ENCODE measurements at places on chromosomes 5 and 9. TPM values are rescaled to one million over a fixed set of nuclear protein-coding genes. Genes with fewer than 3 reads are reported as not detected.

Gene EIF4E1B
- not detected for total RNA-seq

Gene SCAI
- 13.1 TPM for total RNA-seq

Gene ARSI
- total RNA-seq: 0.09 TPM

Gene IFNA13
- total RNA-seq: not detected

Gene ARHGEF37
- total RNA-seq: 1.0 TPM

Gene ARL10
- 10.6 TPM for total RNA-seq

Gene RNF183
- not detected for total RNA-seq

Gene MRPL50
- 16.3 TPM for total RNA-seq

Gene ZNG1F
- total RNA-seq: 10.7 TPM

Gene RNF180
- total RNA-seq: not detected

Gene NHP2
- total RNA-seq: 95.6 TPM

GRCh38 chr9:113894166-113894565, 18.1 kb downstream of the ZNF618 start:
- no peak for DNase-seq
- H3K4me1 ChIP-seq: no peaks in the 10 kb centered on the region
- H3K4me3 ChIP-seq: no peak overlapping the region
- H3K27ac ChIP-seq: no peak overlapping the region
- no peaks in the 10 kb centered on the region for H3K36me3 ChIP-seq
- no peaks in the 10 kb centered on the region for H3K27me3 ChIP-seq

DNA sequence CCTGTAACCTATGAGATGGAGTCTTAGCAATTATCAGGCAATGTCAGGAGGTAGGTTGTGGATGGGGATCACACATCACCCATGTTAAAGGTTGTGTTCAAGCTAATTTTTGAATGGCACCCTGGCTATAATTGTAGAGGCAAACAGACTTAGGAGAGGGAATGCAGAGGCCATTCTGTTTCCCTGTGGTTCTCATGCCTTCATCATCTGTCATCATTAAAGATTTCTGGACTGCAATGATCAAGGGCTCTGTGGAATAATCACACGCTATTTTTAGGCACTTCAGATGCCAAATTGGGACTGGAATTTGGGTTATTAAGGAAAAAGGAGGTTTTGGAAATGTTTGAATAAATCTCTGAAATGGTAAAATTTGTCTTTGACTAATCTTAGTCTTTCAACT, 1065.4 kb downstream of the TAF11L14 start:
- H3K27ac ChIP-seq: no peak overlapping the region
- H3K36me3 ChIP-seq: no peaks in the 10 kb centered on the region
- no peak overlapping the region for H3K4me3 ChIP-seq
- H3K4me1 ChIP-seq: peaks cover 4% of the 10 kb centered on the region
- no peak for DNase-seq

DNA sequence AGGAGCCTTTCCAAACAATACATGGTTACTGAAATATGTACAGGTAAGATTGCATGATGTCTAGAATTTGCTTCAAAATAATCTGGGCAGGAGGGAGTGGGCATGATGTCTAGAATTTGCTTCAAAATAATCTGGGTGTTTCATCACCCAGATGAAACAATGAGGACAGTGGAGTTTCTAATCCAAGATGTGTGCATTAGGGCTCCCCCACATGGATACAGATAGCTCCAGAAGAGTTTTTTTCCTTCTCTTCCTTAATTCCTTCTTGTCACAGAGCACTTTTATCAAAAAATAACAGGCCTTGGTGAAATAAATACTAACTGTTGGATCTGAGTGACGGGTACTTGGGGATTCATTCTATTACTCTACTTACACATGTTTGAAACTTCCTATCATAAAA, 14.9 kb downstream of the ATOX1 start:
- peaks cover 13% of the 10 kb centered on the region for H3K36me3 ChIP-seq
- H3K27ac ChIP-seq: no peak overlapping the region
- no peak for DNase-seq
- H3K4me3 ChIP-seq: no peak overlapping the region

- no peak overlapping the region for H3K27ac ChIP-seq
- DNase-seq: no peak
- H3K4me1 ChIP-seq: peaks cover 36% of the 10 kb centered on the region
- no peaks in the 10 kb centered on the region for H3K36me3 ChIP-seq
- H3K4me3 ChIP-seq: no peak overlapping the region
- no peaks in the 10 kb centered on the region for H3K27me3 ChIP-seq
Measured at GRCh38 chr5:40619421-40619820, 60.3 kb upstream of the PTGER4 start.

DNA sequence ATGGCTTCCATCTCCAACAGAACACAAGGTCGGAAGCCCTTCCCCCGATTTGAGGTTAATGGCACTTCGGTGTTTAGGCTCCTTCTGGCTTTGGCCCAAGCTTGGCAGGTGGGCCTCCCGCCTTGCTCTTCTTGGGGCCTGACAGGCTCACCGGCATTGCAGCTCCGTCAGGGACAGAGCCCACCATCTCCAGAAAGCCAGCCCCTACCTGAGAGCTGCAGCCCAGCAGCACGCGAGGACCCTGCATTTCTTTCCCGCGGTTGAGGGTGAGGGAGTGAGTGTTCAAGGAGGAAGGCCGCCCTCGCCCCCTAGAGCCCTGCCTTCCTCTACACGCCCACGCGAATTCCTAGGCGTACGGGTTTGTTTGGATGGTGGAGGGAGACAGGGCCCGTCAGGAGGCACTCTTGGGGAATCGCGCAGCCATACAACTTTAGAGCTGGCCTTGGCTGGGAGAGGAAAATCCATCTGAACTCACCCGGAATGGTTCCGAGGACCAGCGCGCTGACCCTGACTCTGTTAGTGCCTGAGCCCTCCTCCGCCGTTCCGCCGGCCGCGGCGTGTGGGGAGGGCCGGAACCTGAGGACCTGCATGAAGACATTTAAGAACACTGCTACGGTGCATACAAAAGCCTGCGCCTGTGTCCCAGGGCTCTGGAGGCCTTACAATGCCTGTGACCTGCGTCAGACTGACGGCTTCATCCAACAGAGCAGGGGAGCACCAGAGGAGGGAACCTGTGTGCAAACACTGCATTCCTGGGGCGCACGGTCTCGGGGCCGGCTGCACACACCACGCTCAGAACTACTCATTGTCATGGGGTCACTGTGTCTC, 73.8 kb downstream of the MRPL36 start:
- no peaks in the 10 kb centered on the region for H3K36me3 ChIP-seq
- DNase-seq: peak; percentile 5
- no peaks in the 10 kb centered on the region for H3K27me3 ChIP-seq
- H3K4me3 ChIP-seq: peak overlapping the region; percentile 48
- H3K4me1 ChIP-seq: no peaks in the 10 kb centered on the region

DNA sequence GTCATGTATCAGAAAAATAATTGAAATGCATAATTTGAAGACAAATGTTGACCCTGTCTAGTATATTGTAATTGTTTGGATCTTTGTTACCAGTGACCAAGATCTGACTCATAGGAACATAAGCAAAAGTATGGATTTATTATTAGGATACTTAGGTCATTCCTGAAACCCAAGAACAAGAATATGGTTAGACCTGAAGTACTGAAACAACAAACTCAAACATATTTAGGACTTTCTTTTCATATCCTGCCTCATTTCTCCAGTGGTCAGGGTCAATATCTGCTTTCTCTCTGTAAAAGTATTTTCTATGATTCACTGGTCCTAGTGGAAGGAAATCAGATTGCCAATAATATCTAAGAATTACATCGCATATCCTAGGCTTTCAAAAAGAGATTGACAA, 1937.1 kb upstream of the WWC1 start:
- no peak overlapping the region for H3K4me3 ChIP-seq
- H3K27ac ChIP-seq: no peak overlapping the region
- no peaks in the 10 kb centered on the region for H3K4me1 ChIP-seq
- no peaks in the 10 kb centered on the region for H3K36me3 ChIP-seq
- H3K27me3 ChIP-seq: no peaks in the 10 kb centered on the region

DNA sequence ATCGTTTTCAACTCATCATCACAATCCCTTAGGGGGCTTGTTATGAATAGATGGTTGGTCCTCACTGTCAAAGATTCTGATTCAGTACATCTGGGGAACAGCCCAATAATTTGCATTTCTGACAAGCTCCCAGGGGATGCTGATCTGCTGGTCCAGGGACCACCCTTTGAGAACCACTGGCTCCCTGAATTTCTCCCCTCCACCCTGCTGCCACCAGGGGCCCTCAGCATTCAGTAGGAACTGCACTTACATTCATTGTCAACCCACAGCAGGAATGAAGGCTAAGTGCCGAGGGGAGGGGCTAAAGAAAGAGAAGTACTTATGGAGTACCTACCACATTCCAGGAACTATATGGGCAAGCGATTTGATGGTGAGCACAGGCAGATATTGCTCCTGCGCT, 85.9 kb downstream of the BOD1 start:
- H3K4me1 ChIP-seq: no peaks in the 10 kb centered on the region
- H3K36me3 ChIP-seq: no peaks in the 10 kb centered on the region
- peaks cover 5% of the 10 kb centered on the region for H3K27me3 ChIP-seq
- no peak for DNase-seq
- no peak overlapping the region for H3K27ac ChIP-seq
- H3K4me3 ChIP-seq: no peak overlapping the region

DNA sequence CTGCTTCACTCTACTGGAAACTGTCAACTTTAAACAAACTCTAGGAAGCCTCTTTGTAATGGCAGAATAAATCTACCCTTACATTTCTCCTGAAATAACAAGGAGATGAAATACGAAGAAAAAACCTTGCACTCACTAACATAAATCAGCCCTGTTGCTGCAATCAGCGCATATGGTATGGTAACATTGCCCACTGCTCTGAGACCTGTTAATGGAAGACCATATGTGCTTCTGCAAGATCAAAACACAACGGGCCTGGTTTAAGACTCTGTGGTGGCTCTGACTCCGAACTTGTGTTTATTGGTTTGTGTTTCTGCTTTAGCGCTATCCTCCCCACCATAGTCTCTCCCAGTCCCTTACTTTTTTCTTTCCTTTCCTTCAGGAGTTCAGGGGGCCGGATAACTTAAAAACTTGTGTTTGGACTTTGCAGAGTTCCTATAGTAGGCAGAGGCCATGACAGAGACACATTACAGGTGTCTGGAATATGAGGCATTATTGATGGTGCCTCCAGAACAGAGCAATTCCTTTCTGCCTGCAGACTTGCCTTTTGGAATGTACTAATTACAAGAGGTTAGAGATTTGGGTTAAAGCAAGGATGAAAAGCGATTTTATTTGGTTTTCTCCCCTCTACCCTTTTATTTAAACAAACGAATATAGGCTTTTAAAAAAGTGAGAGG, 110.8 kb downstream of the PSAT1 start:
- no peaks in the 10 kb centered on the region for H3K27me3 ChIP-seq
- H3K4me3 ChIP-seq: no peak overlapping the region
- H3K36me3 ChIP-seq: no peaks in the 10 kb centered on the region
- no peaks in the 10 kb centered on the region for H3K4me1 ChIP-seq
- DNase-seq: no peak

GRCh38 chr5:150248946-150249345, 40.6 kb downstream of the CAMK2A start:
- DNase-seq: no peak
- H3K36me3 ChIP-seq: no peaks in the 10 kb centered on the region
- H3K27ac ChIP-seq: no peak overlapping the region
- H3K4me1 ChIP-seq: no peaks in the 10 kb centered on the region

GRCh38 chr5:73299665-73300336, 126.8 kb downstream of the TMEM174 start:
- no peak overlapping the region for H3K4me3 ChIP-seq
- H3K27me3 ChIP-seq: peaks cover 88% of the 10 kb centered on the region
- H3K36me3 ChIP-seq: no peaks in the 10 kb centered on the region

- no peaks in the 10 kb centered on the region for H3K36me3 ChIP-seq
- no peak overlapping the region for H3K4me3 ChIP-seq
- H3K4me1 ChIP-seq: no peaks in the 10 kb centered on the region
- no peaks in the 10 kb centered on the region for H3K27me3 ChIP-seq
- no peak overlapping the region for H3K27ac ChIP-seq
Measured at GRCh38 chr5:83172655-83173054, 95.3 kb downstream of the XRCC4 start.

DNA sequence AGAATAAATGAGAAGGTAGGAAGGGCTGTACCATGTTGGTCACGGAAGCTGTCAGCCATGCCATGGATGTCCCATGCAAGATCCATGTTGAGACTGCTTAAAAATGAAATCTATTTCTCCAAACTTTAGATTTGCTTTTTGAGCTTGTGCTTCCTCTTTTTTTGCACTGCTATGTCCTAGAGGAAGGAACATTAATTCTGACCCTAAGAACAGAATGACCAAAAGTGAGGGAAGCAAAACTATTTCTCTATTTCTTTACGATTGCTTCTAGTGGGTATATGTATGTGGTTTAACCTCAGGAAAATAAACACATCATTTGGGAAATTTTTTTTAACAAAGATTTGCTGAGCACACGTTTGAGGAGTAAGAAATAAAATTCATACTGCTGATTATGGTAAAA, 84.6 kb downstream of the USP20 start:
- DNase-seq: no peak
- no peaks in the 10 kb centered on the region for H3K27me3 ChIP-seq
- no peak overlapping the region for H3K4me3 ChIP-seq
- peaks cover 65% of the 10 kb centered on the region for H3K36me3 ChIP-seq
- no peaks in the 10 kb centered on the region for H3K4me1 ChIP-seq

DNA sequence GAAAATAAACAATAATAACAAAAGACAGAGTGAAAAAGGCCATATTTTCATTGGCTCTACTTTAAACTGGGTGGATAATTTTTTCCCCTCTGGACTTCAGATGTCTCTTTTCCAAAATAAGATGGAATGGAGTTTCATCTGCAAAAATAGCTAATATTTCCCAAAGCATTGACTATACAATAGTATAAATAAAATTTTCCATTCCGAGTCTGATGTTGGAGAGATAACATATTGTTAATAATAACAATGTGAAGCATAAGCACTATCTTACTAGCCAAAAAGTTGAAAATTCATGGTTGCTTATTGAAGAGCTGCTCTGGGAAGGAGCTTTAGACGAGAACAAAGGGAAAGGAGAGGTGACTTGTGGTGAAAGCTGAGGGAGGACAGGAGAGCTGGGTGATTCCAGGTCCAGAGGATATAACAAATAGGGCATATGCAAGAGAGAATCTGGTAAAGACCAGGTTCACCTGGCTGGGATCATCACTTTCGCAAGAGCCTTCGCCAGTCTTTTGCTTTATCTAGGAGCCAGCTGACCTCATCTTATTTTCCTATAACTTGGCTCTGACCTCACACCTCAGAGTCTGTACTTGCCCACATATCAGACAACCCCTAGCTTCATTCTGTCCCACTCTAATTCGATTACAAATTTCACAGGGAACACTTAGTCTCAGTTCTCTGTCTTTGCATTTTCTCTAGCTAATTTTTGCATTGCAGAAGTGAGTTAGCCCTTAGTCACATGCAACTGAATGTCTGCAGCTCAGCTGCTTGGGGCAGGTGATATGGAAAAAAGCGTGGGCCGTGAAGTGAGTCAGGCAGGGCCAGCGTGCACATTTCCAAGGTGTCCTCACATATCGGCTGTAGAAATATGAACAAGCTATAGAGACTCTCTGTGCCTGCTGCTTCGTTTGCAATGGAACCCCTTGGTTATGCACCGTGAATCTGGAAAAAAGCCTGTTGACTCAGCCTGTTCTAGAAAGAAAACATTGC, 7.6 kb upstream of the ZNF474 start:
- H3K27ac ChIP-seq: no peak overlapping the region
- no peaks in the 10 kb centered on the region for H3K27me3 ChIP-seq
- DNase-seq: no peak

GRCh38 chr5:1706021-1706420, 93.6 kb downstream of the MRPL36 start:
- no peaks in the 10 kb centered on the region for H3K4me1 ChIP-seq
- no peaks in the 10 kb centered on the region for H3K36me3 ChIP-seq
- peaks cover 43% of the 10 kb centered on the region for H3K27me3 ChIP-seq

- no peak overlapping the region for H3K27ac ChIP-seq
- H3K27me3 ChIP-seq: no peaks in the 10 kb centered on the region
- H3K4me3 ChIP-seq: no peak overlapping the region
- H3K4me1 ChIP-seq: no peaks in the 10 kb centered on the region
Measured at GRCh38 chr9:5110867-5111681, 74.4 kb downstream of the INSL6 start.
